ENCODE measurements at places on chromosomes 7 and 10. TPM values are rescaled to one million over a fixed set of nuclear protein-coding genes. Genes with fewer than 3 reads are reported as not detected.

DNA sequence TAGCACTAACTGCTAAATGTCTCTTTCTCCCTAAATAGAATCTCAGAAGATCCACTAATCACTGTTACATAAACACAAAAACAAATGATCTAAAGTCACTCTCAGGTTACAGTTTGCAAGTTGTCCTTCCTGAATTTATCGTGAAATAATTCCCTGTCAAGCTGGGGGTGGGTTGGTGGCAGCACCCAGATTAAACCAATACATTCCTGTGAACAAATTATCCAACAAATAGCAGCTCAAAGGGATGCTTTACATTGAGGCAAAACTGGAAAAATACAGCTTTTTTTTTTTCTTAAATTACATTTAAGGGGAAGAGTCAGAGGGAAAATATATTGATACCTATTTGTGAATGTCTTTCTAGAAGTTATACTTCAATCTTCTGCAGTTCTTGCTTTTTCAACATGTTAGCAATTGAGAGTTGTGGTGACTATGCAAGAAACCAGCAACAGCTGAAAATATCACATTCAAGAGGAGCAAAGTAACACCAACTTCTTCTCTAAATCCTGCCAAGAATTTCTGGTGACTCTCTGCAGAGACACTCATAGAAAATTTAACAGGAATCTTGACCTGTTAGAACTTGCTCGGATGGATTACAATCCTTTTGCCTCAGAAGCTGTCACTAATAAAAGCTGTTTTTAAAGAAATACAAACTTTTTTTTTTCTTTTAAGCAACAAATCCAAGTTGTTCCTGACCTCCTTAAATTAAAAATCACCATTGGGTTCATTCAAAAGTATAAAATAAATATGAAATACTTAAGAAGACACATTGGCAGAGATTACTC lies 18.9 kb downstream of the LMOD2 start:
- H3K36me3 ChIP-seq, result no peaks in the 10 kb centered on the region
- no peaks in the 10 kb centered on the region for H3K4me1 ChIP-seq
- no peak overlapping the region for H3K4me3 ChIP-seq
- no peaks in the 10 kb centered on the region for H3K27me3 ChIP-seq

- H3K4me1 ChIP-seq, result peaks cover 5% of the 10 kb centered on the region
- peaks cover 42% of the 10 kb centered on the region for H3K36me3 ChIP-seq
- no peak for DNase-seq
- H3K27ac ChIP-seq, result no peak overlapping the region
These were observed 82.3 kb downstream of the UBE3C start for GRCh38 chr7:157220916-157221569.

The RSPH10B2 gene
- not detected for total RNA-seq

GRCh38 chr10:87841186-87841585 lies 22.1 kb downstream of the KLLN start:
- H3K36me3 ChIP-seq, result no peaks in the 10 kb centered on the region
- no peak for DNase-seq
- H3K4me1 ChIP-seq, result peaks cover 10% of the 10 kb centered on the region
- H3K27ac ChIP-seq, result no peak overlapping the region
- H3K4me3 ChIP-seq, result no peak overlapping the region
- peaks cover 2% of the 10 kb centered on the region for H3K27me3 ChIP-seq

DNA sequence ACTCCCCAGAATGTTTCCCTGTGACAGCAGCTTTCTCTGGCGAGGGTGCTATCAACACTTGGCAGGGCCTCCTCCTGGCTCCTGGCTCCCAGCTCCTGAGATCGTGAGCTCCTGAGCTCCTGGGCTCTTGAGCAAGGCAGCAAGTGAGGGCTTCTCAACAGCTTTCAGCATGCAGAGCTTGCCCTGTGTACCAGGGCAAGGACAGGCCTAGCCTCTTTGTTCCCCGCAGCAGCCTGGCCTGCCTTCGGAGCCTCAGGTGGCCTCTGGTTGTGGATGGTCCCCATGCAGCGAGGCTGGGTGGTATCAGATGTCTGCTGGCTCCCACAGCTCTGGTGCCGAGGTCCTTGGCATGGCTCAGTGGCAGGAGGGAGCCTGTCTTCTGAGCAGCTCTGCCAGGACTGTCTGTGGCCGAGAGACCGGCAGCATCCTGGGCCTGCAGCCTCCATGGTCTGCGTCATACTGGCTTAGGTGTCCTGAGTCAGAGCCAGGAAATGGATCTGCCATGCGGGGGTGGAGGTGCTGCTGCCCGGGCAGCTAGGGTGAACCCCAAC lies 44.2 kb downstream of the ZMIZ1 start:
- no peak overlapping the region for H3K27ac ChIP-seq
- H3K4me1 ChIP-seq, result peaks cover 24% of the 10 kb centered on the region
- no peaks in the 10 kb centered on the region for H3K36me3 ChIP-seq
- no peak overlapping the region for H3K4me3 ChIP-seq
- DNase-seq, result no peak

DNA sequence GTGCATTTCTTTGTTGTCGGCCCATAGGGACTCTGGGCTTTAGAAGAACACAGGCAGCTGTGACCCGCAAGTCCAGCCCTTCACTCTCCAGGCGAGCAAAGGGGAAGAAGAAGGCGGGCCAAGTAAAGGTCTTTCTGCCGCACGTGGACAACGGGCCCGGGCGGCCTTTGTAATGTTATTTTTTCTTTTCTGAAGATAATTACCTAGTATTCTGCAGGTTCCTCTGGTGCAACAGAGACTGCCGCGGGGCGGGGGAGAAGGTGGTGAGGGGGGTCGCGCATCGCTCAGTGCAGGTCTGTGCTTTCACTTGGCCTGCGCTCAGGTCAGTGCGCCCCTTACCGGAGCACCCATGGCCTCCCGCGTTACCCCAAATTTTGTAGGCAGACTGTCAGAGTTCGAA lies 7.1 kb upstream of the TBX20 start:
- H3K27ac ChIP-seq, result no peak overlapping the region
- H3K36me3 ChIP-seq, result peaks cover 8% of the 10 kb centered on the region
- H3K27me3 ChIP-seq, result peaks cover 85% of the 10 kb centered on the region
- peaks cover 3% of the 10 kb centered on the region for H3K4me1 ChIP-seq
- DNase-seq, result no peak

GRCh38 chr10:16472828-16473227 lies 36.0 kb downstream of the PTER start:
- no peak overlapping the region for H3K27ac ChIP-seq
- H3K36me3 ChIP-seq, result peaks cover 9% of the 10 kb centered on the region
- H3K4me1 ChIP-seq, result peaks cover 6% of the 10 kb centered on the region
- DNase-seq, result no peak
- H3K4me3 ChIP-seq, result no peak overlapping the region
